Esophagus squamous epithelium (tissue), 5 donors: ENCODE measurements at places on chromosomes 2 and 18.

DNA sequence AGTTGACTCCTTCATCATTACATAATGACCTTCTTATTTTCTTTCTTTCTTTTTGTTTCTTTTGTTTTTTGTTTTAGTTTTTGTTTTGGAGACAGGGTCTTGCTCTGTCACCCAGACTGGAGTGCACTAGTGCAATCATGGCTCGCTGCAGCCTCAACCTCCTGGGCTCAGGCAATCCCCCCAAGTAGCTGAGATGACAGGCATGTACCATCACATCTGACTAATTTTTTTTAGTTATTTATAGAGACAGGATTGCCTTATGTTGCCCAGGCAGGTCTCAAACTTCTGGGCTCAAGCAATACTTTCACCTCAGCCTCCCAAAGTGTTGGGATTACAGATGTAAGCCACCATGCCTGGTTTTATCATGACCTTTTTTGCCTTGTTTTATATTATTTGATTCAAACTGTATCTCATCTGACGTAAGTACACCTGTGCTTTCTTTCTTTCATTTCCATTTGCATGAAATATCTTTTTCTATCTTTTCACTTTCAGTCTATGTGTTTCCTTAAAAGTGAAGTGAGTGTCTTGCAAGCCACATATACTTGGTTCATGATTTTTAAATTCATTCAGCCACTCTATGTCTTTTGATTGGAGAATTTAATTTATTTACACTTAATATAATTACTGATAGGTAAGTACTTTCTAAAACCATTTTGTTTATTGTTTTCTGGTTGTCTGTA, 39.1 kb downstream of the SP100 start:
- no peaks in the 10 kb centered on the region for H3K4me1 ChIP-seq
- H3K36me3 ChIP-seq = peaks cover 14% of the 10 kb centered on the region

DNA sequence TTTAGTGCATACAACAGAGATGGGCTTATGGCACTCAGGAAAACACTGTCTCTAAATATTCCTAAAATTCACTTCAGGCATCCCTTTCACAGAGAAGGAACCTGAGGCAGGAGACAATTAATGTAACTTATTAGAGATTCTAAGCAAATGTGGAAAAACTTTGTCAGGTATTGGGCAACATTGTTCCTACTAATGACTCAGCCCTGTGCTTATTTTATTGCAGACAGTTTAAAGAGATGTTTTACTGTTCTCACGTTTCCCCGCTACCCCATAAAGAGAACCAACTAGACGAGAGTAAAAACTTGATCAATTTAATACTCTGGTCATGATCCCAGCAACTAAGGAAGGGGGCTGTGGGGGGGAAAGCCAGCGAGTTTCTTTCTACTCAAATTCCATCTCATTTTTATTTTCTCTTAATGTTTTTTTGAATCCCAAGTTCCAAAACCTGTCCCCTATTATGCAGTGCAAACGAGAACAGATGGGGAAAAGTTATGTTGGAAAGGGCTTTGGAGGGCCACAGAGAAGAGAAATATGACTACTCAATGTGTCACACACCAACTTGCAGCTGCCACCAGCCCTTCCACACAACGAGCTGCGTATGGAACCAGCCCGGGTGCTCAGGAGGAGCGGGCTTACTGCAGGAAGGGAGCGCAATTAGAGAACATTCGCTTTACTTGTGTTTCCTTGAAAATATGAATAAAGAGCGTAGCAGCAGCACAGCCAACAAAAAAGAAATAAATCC, 18.7 kb upstream of the ACVR1 start:
- no peaks in the 10 kb centered on the region for H3K27me3 ChIP-seq
- H3K27ac ChIP-seq = no peak overlapping the region
- H3K4me3 ChIP-seq = no peak overlapping the region
- no peaks in the 10 kb centered on the region for H3K36me3 ChIP-seq

DNA sequence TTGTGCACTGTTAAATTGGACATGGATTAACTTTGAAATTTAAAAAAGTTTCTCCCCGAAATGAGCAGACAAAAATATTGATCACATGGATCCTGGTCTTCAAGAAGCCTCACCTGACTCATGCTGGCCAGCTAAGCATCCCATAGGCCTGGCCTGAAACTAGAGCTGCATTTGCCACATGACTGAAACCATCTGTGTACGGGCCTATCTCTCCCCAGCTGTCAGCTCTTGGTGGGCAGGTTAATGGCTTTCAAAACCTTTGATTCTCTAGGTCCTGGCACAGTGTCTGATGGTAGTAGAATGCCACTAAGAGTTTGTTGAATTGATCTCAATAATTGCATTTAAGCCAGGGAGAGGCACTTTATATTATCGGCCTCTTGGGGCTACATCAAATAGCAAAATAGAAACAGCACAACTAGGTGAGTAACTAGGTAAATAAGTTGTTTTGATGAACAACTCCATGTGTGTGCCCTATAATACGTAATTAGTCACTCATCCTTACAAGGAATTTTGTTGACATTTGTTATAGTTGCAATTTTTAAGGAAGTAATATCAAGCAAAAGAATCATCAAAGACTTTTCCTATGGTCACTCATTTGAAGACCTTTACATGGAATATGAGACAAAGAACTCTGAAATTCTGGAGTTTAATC, 251.1 kb downstream of the SP3 start:
- no peak overlapping the region for H3K4me3 ChIP-seq
- DNase-seq = no peak
- H3K4me1 ChIP-seq = no peaks in the 10 kb centered on the region
- no peaks in the 10 kb centered on the region for H3K36me3 ChIP-seq

- H3K36me3 ChIP-seq = no peaks in the 10 kb centered on the region
- H3K4me1 ChIP-seq = no peaks in the 10 kb centered on the region
- H3K27me3 ChIP-seq = no peaks in the 10 kb centered on the region
- no peak overlapping the region for H3K4me3 ChIP-seq
Observed at GRCh38 chr2:226079196-226079595, 679.7 kb downstream of the NYAP2 start.

GRCh38 chr2:10638093-10638492, 51.7 kb downstream of the NOL10 start:
- no peak overlapping the region for H3K27ac ChIP-seq
- no peaks in the 10 kb centered on the region for H3K4me1 ChIP-seq
- no peak for DNase-seq
- no peaks in the 10 kb centered on the region for H3K36me3 ChIP-seq
- H3K27me3 ChIP-seq = no peaks in the 10 kb centered on the region

DNA sequence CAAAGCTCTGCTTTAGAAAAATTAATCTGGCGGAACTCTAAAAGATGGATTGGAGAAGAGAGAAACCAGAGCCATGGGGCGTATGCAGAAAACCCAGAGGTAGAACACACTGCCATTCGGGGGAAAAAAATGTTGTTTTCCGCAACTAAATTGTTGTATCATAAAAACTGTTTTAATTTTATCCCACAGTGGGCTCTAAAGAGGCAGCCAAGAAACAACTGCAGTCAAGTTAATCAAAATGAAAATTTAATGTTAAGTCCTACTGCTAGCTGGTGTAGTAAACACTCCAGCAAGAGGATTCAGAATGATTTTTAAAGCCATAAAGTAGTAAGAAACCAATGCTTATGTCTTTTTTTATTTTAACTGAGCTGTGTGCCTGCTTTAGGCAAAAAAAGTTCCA, 69.1 kb downstream of the GAREM1 start:
- no peaks in the 10 kb centered on the region for H3K4me1 ChIP-seq
- no peak overlapping the region for H3K27ac ChIP-seq
- no peak overlapping the region for H3K4me3 ChIP-seq
- no peaks in the 10 kb centered on the region for H3K36me3 ChIP-seq

- H3K27me3 ChIP-seq = peaks cover 16% of the 10 kb centered on the region
- H3K4me1 ChIP-seq = no peaks in the 10 kb centered on the region
Observed at GRCh38 chr2:12844511-12844910, 127.8 kb downstream of the TRIB2 start.

- H3K36me3 ChIP-seq = no peaks in the 10 kb centered on the region
- peaks cover 26% of the 10 kb centered on the region for H3K4me1 ChIP-seq
- H3K27ac ChIP-seq = peak overlapping the region; percentile 46
- no peak overlapping the region for H3K4me3 ChIP-seq
- no peak for DNase-seq
- no peaks in the 10 kb centered on the region for H3K27me3 ChIP-seq
Observed at GRCh38 chr2:23583467-23583866, 198.5 kb downstream of the KLHL29 start.

DNA sequence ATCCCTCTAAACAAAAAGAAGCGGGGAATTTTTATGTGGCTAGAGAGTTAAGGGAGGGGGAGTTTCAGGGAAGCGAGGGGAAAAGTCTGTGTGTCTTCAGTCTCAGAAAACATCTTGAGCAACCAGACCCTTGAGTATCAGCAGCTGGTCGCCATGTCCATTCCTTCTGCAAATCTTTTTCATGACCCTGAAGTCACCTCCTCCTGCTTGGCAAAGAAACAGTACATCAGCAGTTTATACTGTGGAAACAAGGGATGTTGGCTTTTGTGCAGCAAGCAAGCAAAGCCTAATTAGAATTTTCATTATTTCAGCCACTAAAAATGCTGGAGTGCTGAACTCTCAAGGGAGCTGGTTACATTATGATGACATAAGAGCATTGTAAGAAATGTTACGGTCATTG, 187.4 kb upstream of the SLC8A1 start:
- no peaks in the 10 kb centered on the region for H3K4me1 ChIP-seq
- H3K27ac ChIP-seq = no peak overlapping the region
- H3K36me3 ChIP-seq = no peaks in the 10 kb centered on the region
- no peaks in the 10 kb centered on the region for H3K27me3 ChIP-seq
- no peak for DNase-seq

DNA sequence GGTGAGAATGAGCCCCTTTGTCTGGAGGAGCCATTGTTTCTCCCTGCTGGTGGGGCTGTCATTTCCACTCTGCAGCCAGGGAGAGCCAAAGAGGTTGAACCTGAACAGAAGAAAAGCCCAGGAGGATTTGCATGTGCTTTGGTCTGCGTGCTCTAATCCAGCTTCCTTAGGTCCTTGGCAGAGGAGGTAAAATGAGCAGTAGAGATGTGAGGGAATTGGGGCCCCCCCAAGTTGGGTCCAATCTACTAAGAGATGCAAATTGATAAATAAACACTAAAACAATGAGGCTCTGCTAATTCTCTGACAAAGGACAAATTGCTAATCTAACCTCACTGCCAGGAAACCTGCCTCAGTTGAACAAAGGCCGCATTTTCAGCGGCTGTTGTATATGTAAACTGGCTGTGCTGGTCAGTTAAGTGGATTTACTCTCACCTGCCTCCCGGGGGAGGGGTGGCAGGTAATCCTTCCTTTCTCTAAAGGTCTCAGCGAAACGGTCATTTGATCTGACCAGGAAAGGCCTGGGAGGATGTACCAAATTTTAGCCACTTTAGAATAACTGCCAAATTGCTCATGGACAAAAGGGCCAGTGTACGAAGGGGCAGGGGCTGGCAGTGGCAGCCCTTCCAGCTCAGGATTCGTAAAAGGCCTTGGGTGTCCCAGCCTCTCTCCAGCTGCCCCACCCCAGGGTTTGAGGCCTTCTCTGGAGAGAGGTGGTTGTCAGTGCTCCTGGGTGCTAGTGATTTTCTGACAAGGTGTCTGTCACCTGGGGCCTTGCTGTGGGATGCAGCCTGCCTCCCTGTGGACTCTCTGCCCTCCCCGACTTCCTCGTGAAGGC, 193.6 kb downstream of the MIB1 start:
- no peak overlapping the region for H3K4me3 ChIP-seq
- no peaks in the 10 kb centered on the region for H3K4me1 ChIP-seq
- no peaks in the 10 kb centered on the region for H3K36me3 ChIP-seq

DNA sequence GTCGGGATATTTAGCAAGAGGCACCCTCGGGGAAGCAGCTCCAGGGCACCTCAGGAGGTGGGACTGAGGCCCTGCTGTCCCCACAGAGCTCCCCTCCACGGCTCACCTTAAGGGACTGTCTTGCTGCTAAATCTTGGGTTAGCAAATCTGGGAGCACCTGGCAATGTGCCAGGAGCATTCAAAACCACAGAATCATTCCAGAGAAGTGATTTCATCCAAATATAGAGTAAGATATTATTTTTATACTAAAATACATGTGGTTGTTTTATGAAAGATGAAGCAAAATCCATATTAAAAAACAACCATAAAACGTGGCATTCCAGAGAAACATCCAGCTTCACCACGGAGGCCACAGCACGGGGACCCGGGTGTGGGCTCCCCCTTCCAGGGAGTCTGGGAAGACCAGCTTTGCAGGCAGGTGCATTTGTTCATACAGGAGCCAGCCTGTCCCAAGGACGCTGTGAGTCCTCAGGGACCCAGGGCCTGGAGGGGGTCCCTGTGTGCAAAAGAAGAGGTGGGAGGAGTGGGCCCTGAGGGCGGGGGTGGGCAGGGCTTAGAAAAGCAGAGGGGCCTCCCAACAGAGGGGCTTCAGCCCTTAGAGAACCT, 16.3 kb downstream of the HS1BP3 start:
- no peaks in the 10 kb centered on the region for H3K36me3 ChIP-seq
- peaks cover 11% of the 10 kb centered on the region for H3K4me1 ChIP-seq
- H3K27me3 ChIP-seq = no peaks in the 10 kb centered on the region
- H3K4me3 ChIP-seq = no peak overlapping the region
- DNase-seq = no peak
- H3K27ac ChIP-seq = peak overlapping the region; percentile 84

GRCh38 chr2:218081063-218081462, 12.0 kb downstream of the RUFY4 start:
- H3K27me3 ChIP-seq = no peaks in the 10 kb centered on the region
- DNase-seq = no peak
- no peak overlapping the region for H3K4me3 ChIP-seq
- H3K36me3 ChIP-seq = no peaks in the 10 kb centered on the region

DNA sequence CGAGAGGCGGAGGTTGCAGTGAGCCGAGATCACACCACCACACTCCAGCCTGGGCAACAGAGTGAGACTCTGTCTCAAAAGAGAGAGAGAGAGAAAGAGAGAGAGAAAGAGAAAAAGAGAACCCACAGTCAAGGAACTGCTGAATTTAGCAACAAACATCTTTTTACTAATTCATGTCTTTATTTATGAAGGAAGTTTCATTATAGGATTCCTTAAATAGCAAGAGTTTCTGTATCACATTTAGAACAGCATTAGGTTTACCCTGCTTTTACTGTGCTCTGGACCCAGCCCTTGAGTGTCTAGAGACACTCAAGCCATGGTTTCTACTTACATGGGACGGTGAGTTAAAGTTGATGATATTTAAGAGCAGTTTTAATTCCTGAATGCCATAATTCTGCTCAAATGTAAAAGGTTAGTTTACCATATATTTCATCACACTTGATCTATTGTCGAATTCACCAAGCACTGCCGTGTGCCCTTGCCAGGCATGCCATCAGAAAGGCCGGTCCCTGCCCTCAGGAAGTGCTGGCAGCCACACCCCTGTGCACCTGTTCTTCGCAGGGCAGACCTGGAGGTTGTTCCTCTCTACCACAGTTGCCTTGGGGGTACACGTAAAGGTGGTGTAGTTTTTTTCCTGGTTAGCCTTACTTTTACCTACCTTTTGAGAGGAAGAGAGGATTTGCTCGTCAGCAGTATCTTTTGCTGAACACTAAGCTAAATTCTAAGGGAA, 153.3 kb downstream of the LDLRAD4 start:
- H3K27me3 ChIP-seq = no peaks in the 10 kb centered on the region
- no peak overlapping the region for H3K4me3 ChIP-seq
- DNase-seq = no peak

GRCh38 chr2:35548171-35548570, 807.4 kb upstream of the CRIM1 start:
- H3K4me3 ChIP-seq = no peak overlapping the region
- DNase-seq = no peak
- H3K36me3 ChIP-seq = no peaks in the 10 kb centered on the region
- H3K27me3 ChIP-seq = no peaks in the 10 kb centered on the region

GRCh38 chr2:145110668-145111356, 590.9 kb upstream of the ZEB2 start:
- no peaks in the 10 kb centered on the region for H3K27me3 ChIP-seq
- no peaks in the 10 kb centered on the region for H3K36me3 ChIP-seq
- DNase-seq = no peak
- H3K27ac ChIP-seq = no peak overlapping the region
- H3K4me1 ChIP-seq = peaks cover 4% of the 10 kb centered on the region

- H3K36me3 ChIP-seq = no peaks in the 10 kb centered on the region
- H3K27me3 ChIP-seq = no peaks in the 10 kb centered on the region
- no peaks in the 10 kb centered on the region for H3K4me1 ChIP-seq
- H3K27ac ChIP-seq = no peak overlapping the region
- DNase-seq = no peak
Observed at GRCh38 chr18:74638210-74638609, 40.5 kb downstream of the ZNF407 start.
